ENCODE measurements at places on chromosomes 5 and 9.

- DNase-seq, result no peak
Measured at GRCh38 chr9:110777876-110778215, 109.3 kb downstream of the MUSK start.

DNA sequence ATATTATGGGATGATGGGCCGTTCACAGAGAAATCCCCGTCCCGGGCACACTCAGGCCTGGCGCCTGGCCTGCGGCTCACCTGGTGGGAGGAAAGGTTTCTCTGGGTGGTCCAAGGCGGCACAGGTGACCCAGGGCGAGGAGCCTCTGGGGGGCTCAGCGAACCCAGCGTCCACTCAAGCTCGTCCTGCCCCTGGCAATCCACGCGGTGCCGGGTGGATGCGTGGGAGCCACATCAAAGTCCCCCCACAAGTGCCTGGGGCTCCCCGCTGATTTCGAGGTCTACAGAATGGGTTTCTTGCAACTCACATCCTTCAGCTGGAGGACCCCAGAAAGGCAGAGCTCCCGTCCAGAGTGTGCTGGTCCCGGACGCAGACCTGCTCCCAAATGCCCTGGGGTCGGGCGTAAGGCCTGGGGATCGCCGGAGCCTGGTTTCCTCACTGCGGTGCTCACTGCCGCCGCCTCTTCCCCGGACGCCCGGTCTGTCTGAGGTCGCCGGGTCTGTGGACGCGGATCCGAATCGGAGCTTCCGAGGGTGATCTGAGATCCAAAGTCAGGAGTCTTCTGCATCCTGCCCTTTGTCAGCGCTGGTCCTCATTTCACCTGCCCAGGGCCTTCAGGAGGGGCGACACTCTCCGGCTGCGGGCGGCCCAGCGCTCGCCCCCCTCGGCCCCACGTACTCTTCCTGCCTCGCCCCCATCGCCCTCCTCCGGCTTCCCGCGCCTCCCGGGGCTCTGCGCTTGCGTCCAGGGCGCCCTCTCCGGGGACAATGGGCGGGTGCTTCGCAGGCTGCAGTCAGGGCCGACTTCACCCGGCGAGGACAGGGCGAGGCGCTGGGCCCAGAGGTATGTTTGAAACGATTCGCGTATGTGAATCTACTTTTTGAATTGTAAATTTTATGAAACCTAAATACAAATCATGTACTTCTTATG is 20.0 kb upstream of the RUFY1 start:
- DNase-seq, result peak; percentile 79

DNA sequence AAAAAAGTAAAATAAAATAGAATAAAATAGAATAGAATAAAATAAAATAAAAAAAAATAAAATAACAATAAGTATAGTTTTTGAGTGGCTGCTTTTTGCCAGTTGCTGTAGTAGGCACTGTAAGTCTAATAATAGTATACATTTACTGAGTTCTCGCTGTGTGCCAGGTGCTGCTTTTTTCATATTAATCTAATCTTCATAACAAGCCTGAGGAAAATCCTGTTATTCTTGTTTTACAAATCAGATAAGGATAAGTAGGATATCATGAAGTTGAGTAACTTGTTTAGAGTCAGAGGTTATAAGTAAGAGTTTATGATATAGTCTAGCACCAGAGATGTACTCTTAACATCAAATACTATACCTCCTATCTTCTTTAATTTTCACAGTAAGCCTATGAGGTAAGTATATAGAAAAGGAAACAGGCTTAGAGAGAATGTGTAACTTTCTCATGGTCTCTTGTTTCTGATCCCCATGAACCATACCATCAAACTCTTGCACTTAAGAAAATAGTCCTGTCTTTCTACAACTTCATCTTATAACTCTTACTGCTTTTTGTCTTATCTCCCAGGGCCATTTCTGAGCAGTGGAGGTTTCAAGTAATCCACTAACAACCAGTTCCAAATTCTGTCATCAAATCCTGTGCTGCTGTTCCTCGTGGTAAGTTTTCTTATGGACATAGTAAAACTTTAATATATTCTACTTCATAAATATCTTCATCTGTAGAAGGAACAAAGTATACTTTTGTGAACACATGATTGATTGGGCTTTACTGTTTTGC is 18.7 kb downstream of the RMI1 start:
- DNase-seq, result no peak

DNA sequence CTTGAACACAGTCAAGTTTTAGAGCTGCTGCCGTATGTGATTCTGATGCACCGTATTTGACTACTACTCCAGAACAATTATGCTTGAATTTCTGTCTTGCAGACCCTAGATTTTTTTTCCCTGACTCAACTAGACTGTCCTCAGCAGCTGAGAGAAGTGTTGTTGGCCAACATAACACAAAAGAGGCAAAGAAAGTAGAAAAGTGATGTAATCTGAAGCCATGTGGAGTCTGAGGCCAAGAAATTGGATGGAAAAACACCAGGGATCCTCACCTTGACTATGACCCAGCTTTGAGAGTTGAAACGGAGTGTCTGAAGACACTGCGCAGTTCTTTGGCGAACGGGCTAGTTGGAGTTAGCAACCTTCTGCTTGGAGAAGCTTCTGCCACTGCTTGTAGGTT is 36.3 kb upstream of the FGF1 start:
- no peak for DNase-seq

DNA sequence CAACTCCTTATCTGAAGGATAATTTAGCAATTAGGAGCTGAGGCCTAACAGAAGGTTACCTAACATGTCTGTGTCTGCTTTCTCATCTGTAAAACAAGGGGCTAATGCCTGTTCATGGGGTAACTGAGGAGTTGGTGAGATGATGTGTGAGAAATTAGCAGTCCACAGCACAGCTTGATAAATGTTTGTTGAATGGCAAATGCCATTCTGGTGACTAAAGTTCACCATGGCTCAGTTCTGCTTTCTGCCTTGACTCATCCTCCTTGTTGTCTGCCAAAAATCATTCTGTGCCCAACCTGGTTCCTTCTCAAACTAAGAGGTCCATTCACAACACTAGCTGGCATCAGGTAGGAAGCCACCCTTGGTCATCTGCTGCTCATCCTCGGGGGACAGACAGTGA is 552.0 kb upstream of the KLF4 start:
- no peak for DNase-seq

- peak; percentile 78 for DNase-seq
Measured at GRCh38 chr5:93620487-93621326, 37.7 kb downstream of the NR2F1 start.

DNA sequence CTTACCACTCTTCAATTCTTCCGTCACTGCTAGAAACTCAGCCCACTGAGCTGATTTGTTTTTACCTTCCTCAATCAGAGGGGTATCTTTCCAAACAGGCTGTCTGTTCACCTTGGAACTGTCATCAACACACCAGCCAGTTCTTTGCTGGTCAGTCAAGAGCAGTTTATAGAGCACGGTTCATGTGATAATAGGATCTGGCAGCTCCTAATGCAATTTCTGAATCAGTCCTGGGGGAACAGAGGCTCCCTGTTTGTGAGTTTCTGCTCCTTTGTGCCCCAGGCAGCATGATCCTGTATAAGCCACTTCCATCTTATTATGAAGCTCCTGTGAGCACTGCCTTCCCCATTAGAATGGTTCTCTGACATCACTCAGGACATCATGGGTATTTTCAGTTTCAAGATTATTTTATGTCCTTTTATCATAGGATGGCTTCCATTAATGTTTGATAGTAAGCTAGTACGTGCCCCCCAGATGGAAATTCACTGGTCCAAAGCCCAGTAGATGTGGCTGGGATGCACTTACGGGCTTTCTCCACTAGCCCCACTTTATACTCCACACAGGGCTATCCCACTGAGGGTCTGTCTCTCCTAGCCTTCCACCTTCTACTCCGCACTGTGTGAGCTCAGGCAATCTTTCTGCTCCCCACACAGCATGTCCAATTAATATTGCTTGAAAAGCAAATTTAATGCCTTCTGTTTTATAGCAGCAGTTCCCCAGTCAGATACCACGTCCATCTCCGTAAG is 85.5 kb upstream of the SPIN1 start:
- DNase-seq, result no peak

- DNase-seq, result no peak
Measured at GRCh38 chr5:134769206-134769605, 10.6 kb downstream of the DDX46 start.

DNA sequence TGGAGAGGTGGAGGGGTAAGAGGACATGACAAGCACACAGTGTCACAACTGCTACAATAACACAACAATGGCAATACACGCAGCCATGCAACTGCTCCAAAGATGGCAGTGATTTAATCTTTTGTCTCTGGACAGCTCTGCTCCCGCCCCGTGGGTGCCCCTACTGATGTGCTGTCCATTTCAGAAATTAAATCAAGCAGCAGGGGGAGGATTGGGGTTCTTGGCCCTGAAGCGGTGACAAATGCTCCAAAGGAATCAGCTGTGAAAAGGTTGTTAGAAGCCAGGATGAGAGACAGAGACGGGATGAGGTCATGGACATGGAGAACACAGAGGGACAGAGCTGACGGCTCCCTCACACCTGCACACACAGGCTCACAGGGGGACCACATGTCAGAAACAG is 22.6 kb downstream of the CNTFR start:
- DNase-seq, result no peak

DNA sequence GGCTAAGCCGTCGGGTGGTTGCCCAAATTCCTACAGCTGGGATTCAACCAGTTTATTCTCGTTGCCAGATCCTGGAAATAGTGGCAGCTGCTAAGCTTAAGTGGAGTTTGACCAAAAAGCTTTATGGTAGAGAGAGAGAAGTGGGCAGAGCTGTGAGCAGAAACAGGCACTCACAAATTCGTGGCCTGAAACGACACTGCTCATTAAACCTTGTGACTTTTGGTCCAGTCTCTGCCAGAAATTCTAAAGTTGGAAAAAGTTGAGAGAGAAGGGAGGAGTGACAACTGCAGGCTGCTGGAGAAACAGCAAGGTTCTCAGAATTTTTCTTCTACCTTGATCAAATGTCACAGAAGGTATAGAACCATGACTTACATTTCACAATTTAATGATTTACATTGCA is 131.5 kb downstream of the MTX3 start:
- DNase-seq, result no peak

- no peak for DNase-seq
Measured at GRCh38 chr5:50963971-50964745, 297.7 kb downstream of the PARP8 start.

DNA sequence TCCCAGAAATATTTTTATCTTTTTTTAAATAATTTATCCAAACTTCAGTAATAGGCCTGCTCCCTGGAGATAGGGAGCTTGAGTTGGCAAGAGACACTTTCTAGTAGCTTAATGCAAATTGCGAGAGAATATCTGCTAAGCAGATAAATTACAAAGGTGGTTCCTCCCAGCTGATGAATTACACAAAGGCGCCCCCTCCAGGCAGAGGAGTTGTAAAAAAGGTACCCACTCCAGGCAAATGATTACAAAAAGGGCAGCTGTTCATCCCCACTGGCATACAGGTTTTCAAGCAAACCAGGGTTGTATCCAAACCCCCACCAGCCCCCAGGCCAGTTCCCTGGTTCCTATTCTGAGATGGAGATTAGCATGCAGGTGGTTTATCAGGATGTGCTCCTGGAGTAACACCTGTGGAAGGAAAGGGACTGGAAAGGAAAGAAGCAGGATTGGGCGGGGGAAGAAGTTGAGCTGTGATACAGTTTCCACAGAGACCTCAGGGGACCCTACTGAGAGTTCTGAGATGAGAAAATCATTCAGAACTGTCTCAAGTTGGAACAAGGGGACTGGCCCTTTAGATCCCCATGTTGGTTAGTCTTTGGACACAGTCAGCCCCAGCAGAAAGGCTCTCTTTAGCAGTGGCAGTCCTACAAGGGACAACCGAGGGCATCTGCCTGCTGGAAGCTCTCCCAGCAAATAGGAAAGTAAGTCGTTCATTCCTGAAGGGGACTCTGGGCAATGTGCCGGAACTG is 25.5 kb downstream of the ESM1 start:
- DNase-seq, result no peak

GRCh38 chr5:95841914-95842812 is 19.6 kb upstream of the GLRX start:
- no peak for DNase-seq

DNA sequence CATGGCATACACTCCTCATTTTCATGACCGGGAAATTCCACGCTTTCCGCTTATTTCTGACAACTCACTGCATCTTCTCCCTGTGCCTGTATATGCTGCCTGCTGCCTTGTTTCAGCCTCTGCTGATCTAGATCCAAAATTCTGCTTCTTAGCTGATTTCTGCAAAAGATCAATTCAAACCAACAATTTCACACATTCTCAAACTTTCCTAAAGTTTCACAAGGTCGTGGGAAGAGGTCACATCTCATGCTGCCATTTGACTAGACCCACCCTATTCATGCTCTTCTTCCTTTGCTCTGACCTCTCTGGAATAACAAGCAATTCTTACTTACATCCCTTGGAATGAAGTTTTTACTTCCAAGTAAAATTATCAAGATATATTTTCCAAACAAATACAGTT is 84.5 kb downstream of the TMEM167A start:
- DNase-seq, result no peak

DNA sequence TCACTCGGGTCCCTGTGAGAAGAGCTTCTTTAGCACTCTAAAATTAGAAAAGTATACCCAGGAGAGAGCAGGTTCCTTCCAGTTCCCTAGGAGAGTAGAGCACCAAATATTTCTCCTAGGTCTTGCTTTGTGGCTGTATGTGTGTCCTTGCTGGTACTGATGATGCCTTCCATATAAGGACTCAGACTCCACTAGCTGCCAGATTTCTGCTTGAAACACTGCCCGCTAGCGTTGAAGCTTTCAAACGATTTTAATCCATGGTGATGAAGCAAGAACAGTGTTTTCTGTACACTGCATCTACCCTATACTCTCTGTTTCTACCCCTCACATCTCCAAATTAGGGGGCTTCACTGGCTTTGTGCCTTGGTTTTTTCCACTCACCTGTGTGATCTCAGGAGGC is 2.4 kb upstream of the SMC2 start:
- DNase-seq, result no peak

DNA sequence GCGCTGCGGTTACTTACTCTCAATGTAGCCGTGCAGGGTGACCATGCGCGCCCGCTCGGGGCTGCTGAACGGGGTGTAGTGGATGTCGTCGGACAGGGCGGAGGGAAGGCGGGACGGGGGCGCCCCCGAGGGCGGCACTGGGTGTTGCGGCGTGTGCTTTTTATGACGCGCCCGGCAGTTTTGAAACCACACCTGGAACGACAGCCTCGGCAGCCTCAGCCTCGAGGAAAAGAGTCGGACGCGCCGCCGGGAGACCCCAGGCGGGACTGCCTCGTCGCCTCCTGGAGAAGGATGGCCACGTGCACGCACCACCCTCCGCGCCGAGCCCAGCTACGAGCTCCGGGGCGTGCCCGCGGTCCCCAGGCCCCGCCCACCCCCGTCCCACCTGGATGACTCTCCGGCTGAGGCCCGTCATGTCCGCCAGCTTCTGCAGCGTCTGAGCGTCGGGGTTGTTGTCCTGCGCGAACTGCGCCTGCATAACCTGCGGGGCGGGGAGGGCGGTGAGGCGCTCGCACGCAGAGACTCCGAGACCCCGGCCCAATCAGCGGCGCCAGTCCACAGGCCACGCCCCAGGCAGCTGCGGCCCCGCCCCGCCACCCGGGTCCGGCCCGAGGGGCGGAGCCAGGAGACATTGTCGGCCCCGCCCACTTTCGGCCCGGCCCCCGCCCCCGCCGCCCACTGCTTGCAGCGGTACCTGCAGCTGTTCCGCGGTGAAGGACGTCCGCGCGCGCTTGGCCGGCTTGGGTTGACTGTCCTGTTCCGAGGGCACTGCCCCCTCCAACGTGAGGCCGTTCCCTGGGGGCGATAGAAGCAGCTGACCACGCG is 15.0 kb downstream of the LHX6 start:
- no peak for DNase-seq

GRCh38 chr9:99660191-99660636 is 161.5 kb upstream of the NR4A3 start:
- DNase-seq, result peak; percentile 42

Measured in lower lobe of right lung (tissue), 2 donors.